Femur (tissue), 1 donor: ENCODE measurements at places on chromosomes 7 and 10.

GRCh38 chr10:131784363-131785120 is 116.3 kb upstream of the PPP2R2D start:
- DNase-seq: no peak

GRCh38 chr7:11726794-11727155 is 105.2 kb downstream of the THSD7A start:
- DNase-seq: peak; percentile 88

GRCh38 chr10:67783606-67784294 is 54.2 kb downstream of the DNAJC12 start:
- DNase-seq: no peak

DNA sequence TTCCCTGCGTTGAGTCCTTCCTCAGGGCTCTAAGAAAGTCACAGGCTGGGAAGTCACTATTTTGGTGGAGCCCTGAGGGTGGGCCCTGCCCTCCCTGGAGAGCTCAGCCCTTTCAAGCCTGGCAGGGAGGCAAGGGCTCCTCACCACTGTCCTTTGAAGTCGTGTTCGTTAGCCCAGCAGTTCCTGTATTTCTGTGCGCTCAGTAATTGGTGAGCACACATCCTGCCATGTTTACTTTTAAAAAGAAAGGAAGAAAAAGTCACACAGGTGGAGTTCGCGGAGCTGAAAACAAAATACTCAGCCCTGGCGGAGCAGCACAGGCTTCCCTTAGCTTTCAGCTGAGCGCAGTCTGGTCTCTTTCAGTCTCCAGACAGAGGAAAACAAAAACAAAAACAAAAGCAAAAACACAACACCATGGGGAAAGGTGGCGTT is 37.1 kb downstream of the PRKCQ start:
- no peak for DNase-seq

- DNase-seq: no peak
Observed at GRCh38 chr10:98878418-98878817, 357.2 kb downstream of the HPSE2 start.
